ENCODE measurements at places on chromosomes 5 and 9. TPM values are rescaled to one million over a fixed set of nuclear protein-coding genes. Genes with fewer than 3 reads are reported as not detected.

DNA sequence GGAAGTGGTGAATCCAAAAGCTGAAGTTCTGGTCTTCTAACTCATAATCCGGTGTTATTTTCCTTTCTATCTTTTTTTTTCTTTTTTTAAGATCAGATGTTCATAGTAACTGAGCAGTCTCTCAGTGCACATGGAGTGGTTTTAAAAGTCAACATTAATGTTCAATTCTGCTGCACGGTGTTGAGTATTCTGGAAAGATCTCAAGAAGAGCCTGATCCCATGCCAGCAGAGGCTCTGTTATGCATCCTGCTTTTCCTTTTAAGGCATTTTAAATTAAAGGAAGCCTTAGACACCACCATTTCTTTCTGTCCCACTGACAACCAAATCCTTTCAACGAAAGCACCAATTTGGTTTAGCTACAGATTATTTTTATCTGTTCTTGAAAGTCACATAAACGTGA, 33.4 kb downstream of the SEMA5A start:
- H3K36me3 ChIP-seq, result no peaks in the 10 kb centered on the region
- no peak overlapping the region for H3K4me3 ChIP-seq
- no peak overlapping the region for H3K27ac ChIP-seq

DNA sequence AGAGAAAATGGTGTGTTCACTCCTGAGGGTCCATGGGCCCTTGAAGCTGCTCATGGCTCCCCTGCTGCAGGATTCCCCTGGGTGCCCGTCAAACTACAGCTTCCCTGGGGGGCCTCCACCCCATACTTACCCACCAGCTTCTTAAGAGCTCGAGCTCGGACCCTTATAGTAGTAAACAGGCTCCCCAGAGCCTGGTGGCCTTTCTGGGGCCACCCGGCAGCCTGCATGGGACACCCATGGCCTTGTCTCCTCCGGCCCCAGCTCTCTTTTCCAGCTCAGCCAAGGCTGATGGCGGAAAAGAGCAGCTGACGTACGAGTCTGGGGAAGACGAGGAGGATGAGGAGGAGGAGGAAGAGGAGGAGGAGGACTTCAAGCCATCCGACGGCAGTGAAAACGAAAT, 4.2 kb upstream of the CEL start:
- H3K27me3 ChIP-seq, result no peaks in the 10 kb centered on the region
- H3K4me3 ChIP-seq, result no peak overlapping the region
- H3K36me3 ChIP-seq, result peaks cover 29% of the 10 kb centered on the region
- peaks cover 30% of the 10 kb centered on the region for H3K4me1 ChIP-seq

- no peaks in the 10 kb centered on the region for H3K36me3 ChIP-seq
- H3K27me3 ChIP-seq, result no peaks in the 10 kb centered on the region
These were observed 83.5 kb downstream of the GDA start for GRCh38 chr9:72232778-72233177.

OBP2B gene
- total RNA-seq, result not detected

GRCh38 chr9:83327323-83327722, 210.9 kb downstream of the FRMD3 start:
- H3K27ac ChIP-seq, result no peak overlapping the region
- DNase-seq, result no peak
- no peaks in the 10 kb centered on the region for H3K27me3 ChIP-seq
- no peak overlapping the region for H3K4me3 ChIP-seq
- H3K4me1 ChIP-seq, result peaks cover 7% of the 10 kb centered on the region

GRCh38 chr9:70406434-70406862, 8.0 kb downstream of the KLF9 start:
- H3K4me3 ChIP-seq, result no peak overlapping the region
- peaks cover 17% of the 10 kb centered on the region for H3K27me3 ChIP-seq
- H3K27ac ChIP-seq, result peak overlapping the region; percentile 57
- DNase-seq, result no peak

Measured in WTC11 (cell line).